ENCODE measurements at places on chromosomes 16 and 17.
A peak's percentile ranks its signal among the peaks of the same experiment; 100 is the strongest.

GRCh38 chr17:75493476-75494129 is 21.7 kb downstream of the CASKIN2 start:
- DNase-seq: no peak

DNA sequence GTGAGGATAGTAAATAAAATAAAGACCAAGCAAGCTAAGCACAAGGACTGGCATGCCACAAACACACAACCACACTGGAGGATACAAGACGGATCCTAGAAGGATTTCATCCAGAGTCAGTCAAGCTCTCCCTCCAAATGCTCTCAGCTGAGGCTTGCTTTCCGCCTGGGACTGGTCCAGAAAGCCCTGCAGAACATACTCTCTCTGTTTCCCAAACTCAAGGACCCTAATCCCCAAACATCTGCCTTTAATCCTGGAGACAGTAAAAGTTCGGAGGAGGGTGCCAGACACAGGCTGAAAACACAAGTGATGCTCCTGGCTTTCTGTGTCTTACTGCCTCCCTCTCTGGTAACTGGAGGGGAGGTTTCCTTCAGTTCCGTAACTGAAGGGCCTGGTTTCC is 5.3 kb upstream of the HSD11B2 start:
- no peak for DNase-seq

- no peak for DNase-seq
These were observed 255.7 kb upstream of the DYNLRB2 start for GRCh38 chr16:80285104-80285503.

GRCh38 chr16:60776281-60776680 is 1260.0 kb downstream of the CDH8 start:
- DNase-seq: no peak

DNA sequence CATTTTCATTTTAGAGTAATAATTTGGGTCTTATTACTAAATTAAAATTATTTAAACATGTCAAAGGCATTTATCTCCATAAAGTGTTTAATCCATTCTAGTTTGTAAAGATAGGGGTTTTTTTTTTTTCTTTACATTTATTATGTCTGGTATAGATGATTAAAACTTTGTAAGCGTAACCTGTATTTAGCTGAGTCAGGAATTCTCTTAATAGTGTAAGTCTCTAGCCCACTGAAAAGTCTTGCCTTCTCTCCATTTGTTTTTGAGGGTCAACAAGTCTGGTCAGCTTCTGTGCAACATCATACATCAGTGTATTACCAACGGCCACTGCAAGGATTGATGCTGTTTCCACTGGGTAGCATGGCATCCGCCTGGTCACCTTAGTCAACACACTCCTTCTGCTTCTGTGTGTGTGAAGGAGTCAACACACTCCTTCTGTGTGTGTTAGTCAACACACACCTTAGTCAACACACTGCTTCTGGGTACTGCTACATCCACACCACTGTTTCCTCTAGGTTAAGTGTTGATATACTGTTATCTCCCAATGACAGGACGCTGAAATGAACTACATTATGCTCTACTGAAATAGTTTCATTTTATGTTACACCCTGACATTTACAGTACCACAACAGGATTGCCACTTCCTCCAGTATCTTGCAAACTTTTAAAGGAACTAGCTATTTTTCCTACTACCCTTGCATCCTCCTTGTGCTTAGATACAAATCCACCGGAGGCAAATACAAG is 37.3 kb upstream of the VWA3A start:
- peak; percentile 23 for DNase-seq

GRCh38 chr17:75850928-75851692 is 4.0 kb downstream of the WBP2 start:
- DNase-seq: no peak
